Endothelial cell (in vitro differentiated cells): ENCODE measurements at places on chromosomes 5 and 9.

DNA sequence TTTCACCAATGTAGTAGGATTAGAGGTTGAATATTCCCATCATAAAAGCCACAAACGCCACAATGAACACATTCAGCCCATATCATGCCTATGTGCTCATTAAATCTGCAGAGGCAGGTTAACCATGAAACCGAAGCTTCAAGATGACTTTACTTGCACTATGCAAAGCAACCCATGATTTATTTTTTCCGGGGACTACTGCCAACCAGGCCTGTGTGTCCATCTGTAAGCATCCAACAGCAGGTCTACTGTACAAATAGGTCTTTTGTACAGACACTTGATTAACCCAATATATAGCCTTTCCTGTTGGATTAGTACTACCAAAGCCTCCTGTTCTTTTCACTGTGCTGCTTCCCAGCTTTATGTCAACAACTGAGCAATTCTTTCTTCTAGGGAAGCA, 104.9 kb upstream of the CDH10 start:
- no peak for DNase-seq

GRCh38 chr5:160802592-160802991, 49.4 kb downstream of the ATP10B start:
- DNase-seq, result no peak

GRCh38 chr5:143161885-143162540, 241.5 kb downstream of the NR3C1 start:
- DNase-seq, result no peak

GRCh38 chr5:138900281-138900965, 25.3 kb upstream of the LRRTM2 start:
- DNase-seq, result peak; percentile 18

GRCh38 chr9:135152614-135153334, 65.3 kb downstream of the OLFM1 start:
- no peak for DNase-seq

- DNase-seq, result no peak
These were observed 582.0 kb upstream of the TUSC1 start for GRCh38 chr9:26260238-26260637.

- no peak for DNase-seq
These were observed 11.3 kb upstream of the TMEM141 start for GRCh38 chr9:136779808-136780207.

DNA sequence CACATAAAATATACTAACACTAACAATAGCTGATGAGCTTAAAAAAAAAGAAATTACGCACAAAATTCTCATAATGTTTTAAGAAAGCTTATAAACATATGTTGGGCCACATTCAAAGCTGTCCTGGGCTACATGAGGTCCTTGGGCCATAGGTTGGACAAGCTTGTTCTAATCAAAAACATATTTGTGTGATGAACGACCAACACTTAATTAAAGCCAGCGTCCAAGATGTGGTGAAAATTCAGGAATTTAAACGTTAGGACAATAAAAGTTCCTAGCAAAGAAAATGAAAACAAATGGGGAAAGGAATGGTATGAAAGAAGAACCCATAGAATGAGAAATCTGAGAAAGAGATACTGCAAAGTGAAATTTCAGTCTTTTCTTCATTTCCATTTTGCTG, 429.6 kb upstream of the DMAC1 start:
- DNase-seq, result no peak

DNA sequence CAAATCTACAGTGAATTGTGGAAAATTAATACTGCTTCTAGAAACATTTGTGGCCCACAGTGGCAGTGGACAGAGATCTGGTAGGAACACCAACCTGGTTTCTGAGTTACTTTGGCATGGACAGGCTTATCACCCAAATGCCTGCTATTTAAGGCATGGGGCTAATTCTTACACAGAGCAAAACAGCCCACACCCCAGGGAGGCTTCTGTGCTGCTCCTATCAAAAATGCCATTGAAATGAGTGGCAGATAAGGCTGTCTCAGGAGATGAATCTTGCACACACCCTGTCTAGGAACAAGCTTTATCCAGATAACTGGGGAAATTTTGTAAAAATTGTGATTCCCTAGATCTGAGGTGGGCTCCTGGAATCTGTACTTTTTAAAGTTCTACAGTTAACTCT, 307.1 kb downstream of the TLE1 start:
- no peak for DNase-seq

DNA sequence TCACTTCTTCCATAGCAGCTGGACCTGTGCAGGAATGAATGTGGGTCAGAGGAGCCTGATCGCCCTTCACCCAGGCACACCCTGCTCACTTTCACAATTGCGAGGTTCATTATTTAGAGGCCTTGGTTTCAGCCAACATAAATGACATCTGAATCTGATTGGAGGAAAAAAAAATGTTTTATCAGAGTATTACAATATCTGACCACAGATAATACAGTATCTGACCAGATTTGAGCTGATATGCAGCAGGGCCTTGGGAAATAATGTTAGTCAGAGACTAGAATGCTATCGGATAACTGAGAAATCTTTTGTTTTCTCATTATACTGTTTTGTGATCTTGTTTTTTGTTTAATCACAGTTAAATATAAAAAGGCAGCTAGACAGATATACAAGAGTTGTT, 7.7 kb downstream of the ICE1 start:
- no peak for DNase-seq
